ENCODE measurements at places on chromosomes 16 and 17.

DNA sequence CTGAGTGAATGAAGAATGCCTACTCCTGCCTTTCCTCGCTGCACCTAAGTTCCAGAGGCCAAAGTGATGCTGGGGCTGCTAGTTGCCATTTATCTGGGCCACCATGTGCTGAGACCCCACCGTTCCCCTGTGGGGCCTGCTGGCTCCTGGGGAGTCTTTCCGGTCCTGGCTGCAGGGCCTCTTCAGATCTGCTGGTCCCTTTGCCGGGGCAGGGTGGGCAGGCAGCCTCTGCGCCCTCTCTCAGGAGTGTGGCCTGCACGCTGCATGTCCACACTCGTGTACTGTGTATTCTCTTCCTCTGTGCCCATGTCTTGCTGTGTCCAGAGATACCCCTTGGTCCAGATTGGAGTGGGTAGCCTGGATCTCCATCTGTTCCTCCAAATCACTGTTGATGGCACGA is 151.8 kb upstream of the MED13 start:
- DNase-seq, result no peak

DNA sequence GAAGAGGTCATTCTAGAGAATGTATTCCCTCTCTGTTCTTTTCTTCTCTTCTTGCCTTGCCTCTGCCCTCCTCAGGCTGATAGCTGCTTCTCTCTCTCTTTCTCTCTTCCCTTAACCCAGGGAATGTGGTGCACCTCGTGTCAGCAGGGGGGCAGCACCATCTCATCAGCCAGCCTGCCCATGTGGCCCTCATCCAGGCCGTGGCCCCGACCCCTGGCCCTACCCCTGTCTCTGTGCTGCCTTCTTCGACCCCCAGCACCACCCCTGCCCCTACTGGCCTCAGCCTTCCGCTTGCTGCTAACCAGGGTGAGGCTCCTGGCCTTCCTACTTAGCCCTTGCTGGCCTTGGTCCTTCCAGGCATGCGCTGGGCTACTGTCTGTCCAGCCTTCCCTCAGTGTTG is 23.5 kb downstream of the SRCAP start:
- DNase-seq, result no peak

GRCh38 chr17:79921411-79922115 is 82.3 kb upstream of the CBX4 start:
- no peak for DNase-seq

- no peak for DNase-seq
Measured at GRCh38 chr16:74793571-74793970, 19.0 kb upstream of the FA2H start.

DNA sequence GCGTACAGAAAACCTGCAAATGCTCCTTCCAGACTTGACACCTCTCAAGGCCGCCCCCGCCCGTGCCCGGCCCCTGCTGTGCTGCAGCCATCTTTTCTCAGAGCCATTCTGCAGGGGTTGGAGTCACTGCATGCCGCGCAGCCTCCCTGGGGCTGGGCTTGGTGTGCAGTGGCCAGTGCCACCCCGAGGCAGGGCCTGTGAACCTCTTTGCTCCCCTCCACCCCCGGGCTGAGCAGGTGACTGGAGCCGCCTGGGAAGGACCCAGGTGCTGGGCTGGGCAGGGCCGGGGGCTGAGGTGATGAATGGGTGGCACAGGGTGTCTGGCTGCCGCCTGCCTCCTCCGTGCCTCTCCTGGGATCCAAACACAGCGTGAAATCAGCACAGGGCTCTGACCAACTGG is 20.3 kb downstream of the MRM3 start:
- DNase-seq, result no peak

DNA sequence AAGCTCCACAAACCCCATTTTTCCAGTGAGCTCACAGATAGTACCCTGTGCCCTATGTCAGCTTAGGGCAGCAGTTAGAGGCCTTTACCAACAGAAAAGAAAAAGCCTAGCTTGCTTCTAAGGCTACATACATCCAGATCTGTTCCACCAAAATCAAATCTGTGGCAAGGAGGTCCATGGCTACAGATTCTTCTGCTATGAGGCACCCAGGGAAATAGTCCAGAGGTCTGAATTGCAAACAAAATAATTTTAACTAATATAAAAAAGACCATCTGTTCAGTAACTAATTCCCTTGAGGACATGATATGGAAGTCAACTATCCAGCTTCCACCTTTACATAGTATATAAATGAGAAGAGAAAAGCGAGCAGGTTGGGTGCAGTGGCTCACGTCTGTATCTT is 129.3 kb downstream of the PARN start:
- peak; percentile 31 for DNase-seq

- no peak for DNase-seq
Measured at GRCh38 chr16:88632587-88632930, 5.8 kb upstream of the IL17C start.

DNA sequence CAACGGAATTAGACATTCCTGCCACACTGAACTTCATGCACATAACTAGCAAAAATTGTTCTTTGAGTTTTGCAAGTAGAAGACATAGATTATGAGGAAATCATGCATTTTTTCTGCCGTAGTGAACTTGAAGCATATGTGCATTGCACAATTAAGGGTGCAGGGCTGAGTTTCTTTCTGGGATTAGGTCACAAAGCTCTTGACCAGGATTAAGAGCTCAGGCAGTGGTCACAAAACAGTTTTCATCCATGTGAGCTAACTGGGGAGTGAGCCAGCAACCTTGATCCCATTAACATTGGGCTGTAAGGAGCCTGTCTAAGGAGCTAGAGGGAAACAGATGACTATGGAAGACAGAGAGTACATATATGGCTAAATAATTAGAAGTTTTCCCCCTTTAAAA is 143.7 kb downstream of the PMP22 start:
- no peak for DNase-seq

DNA sequence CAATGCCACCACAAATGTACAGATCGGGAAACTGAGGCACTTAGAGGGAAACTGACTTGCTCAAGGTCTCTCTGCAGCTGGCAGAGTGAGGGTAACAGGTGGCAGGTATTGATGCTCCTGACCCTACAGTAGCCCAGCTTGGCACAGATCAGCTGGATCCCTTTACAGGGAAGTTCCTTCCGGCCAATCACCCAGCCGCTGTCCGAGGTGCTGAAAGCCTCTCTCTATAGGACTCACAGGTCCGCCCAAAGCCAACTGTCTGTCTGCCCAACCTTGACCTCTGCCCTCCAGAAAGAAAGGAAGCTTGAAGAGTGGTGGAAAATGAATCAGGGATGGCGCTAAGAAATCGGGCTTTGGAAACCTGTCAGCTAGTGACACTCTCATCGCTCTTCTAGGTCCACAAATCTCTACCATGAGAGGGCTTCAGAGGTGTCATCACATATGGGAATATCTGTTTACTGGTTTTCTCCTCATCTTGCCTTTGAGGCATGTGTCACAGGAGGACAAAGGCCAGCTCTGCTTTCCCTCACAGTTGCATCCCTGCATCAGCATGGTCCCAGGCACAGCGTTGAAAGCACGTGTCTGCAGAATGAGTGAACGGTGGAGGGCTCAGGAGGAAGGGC is 246.2 kb downstream of the KATNIP start:
- DNase-seq, result no peak

DNA sequence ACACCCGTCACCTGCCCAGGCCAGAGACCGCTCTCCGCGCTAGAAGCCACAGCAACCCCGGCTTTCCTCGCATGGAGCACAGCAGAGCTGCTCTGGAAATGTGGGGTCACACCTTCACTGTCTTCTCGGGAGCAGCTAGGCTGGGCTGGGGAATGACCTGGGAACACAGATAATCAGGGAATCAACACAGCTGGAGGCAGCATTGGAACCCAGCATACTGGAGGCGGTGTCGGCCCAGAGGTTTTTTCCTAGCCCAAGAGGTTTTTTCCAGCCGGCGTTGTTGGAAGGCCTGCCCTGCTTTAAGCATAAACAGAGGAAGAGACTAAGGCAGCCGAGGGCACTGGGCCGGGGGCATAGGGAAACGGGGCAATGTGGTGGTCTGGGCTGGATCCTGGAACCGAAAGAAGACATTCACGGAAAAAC is 791 bp upstream of the PLD6 start:
- no peak for DNase-seq

DNA sequence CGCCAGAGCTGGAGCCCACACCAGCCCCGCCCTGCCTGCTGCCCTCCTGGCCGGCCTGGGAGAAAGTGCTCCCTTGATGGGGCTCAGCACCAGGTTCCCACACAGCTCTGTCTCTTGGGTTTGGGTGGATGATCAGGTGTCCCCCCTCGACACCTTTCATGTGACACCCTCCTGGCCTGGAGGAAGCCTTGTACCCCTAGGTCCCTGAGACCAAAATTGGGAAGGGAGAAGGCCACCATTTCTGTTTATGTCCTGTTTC is 19.4 kb upstream of the PLLP start:
- DNase-seq, result no peak

GRCh38 chr16:49763826-49764225 is 92.1 kb downstream of the ZNF423 start:
- DNase-seq, result no peak

GRCh38 chr16:31700200-31700529 is 172.5 kb downstream of the AHSP start:
- DNase-seq, result no peak

- no peak for DNase-seq
Measured at GRCh38 chr17:80671039-80671824, 126.6 kb downstream of the RPTOR start.

DNA sequence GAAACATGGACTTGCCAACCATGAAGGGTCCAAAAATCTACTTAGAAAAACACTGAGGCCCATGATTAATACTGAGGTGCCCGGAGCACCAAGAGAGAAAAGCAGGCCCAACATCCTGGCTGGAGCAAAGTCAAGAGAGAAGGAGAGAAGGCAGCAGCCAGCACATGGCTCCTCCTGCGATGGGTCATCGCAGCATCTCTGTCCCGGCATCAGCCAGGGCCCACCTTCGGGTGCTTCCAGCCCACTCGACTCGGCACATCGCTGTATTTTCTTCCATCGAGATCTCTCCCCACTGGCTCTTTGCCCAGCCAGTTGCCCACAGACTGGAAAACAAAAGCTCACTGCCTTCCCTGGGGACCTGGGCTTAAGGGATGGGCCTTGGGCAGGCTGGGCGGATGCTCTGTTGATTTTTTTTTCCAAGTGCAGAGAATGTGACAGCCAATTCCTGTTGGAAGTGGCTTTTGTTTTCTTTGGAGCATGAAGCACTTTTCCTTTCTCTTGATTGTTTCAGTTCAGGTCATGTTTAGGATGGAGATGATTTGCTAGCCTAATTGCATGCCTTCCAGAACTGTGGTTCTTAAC is 58.1 kb downstream of the CYB5B start:
- no peak for DNase-seq

- no peak for DNase-seq
Measured at GRCh38 chr16:63568164-63568563, 1531.9 kb upstream of the CDH8 start.

DNA sequence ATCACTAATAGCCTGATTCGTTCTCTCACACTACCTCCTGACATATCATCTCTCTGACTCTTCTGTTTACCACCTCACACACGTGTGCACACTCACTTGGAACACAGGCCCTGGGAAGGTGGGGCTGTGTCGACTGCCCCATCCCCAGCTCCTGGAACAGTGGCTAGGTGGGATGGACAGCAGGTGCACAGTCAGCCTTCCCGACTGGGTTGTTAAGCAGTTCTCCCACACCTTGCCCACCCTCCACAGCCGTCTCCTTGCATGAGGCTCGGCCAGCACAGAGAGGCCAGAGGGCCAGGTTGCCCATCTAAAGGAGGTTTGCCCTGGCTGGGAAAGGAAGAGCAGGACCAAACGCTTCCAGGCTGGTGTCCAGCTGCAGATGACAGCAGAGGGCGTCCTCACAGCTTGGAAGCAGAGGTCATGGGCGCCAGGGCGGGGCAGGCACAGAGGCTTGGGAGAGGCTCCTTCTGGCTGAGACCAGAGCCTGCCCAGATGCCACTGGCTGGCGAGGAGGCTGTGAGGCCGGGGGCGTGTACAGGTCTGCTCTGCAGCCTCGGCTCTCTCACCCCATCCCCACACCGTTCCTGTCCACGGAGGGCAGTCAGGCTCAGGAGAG is 92.8 kb downstream of the AMFR start:
- no peak for DNase-seq

DNA sequence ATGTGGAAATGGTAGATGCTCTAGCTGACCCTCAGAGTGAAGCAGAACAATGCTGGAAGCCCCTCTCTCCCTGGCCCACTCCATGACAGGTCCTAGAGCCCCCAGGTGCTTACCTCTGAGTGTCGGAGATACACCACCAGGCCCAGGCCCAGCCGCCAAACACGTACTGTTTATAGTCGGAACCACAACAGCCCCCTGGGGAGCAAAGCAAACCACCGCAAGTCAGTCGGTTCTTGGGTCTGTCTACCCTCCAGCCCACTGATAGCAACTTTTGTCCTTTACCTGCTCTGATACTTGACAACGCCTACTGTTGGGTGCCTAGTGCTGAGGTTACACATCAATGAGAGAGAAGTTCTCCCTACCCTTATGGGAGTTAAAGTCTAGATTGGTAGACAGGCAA is 8.7 kb downstream of the FLOT2 start:
- DNase-seq, result no peak

- DNase-seq, result peak; percentile 51
Measured at GRCh38 chr16:67926181-67926750, 5.4 kb downstream of the CTRL start.

DNA sequence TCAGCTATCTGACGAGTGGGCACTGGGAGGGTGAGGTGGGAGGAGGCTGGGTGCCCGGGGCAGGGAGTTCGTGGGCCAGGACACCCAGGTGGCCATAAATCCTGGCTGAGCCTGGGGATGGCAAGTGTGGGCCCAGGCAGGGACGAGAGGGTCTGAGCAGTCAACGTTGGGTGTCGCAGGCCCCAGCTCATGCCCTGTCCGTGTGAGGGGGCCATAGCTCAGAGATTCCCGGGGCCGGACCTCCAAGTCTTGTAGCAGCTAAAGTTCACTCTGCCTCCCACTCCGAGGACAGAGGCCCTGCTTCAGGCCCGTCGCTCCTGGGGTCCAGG is 34.4 kb downstream of the CTU2 start:
- no peak for DNase-seq

GRCh38 chr17:75572713-75573539 is 14.7 kb upstream of the MYO15B start:
- DNase-seq, result no peak

DNA sequence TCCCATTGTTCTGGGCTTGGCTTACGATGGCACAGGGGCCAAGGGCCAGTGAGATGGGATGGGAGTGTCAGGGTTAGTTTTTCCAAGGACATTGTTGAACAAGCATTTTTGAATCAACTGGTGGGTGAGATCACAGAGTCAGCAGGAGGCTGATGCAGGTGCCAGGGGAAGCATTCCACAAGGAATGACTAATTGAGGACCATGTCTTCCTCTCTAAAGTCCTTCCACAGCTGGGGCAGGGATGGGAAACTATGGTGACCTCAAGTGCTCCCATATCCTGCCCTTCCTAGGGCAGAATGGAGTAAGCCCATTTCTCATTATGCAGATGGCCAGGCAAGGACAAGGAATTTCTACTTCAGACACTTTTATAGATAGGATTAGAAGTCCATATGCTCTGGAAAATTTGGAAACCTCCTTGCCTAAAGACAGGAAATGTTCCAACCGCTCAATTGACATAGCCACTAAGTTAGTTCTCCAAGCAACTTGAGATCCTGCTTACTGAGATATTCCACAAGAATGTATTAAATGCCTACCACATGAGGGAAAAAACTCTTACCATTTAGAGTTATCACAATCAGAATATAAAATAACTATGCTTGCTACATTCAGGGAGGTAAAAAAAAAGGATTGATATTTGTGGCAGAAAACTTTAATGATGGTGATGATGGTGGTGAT is 21.2 kb upstream of the ENGASE start:
- DNase-seq, result no peak
